Naive thymus-derived CD4-positive, alpha-beta T cell (primary cell): ENCODE measurements at places on chromosomes 5 and 9. TPM values are rescaled to one million over a fixed set of nuclear protein-coding genes. Genes with fewer than 3 reads are reported as not detected.

DNA sequence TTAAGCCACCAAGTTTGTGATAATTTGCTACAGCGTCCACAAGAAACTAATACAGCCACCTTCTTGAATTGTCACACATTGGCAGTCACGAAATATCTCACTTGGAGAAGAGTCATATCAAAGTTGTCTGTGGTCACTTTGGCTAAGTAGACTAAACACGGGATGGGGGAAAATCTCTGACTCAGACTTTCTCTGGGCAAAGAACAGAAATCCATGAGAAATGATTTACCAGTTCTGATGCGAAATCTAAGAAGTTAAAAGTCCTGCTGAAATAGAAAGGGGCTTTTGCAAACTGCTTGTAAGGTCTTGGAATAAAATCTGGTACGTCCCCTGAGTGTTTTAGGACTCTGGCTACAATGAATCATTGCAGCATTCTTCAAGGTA, 158.4 kb downstream of the COL23A1 start:
- no peak overlapping the region for H3K27ac ChIP-seq
- no peak for DNase-seq
- H3K4me3 ChIP-seq: no peak overlapping the region
- H3K4me1 ChIP-seq: no peaks in the 10 kb centered on the region

GRCh38 chr5:140000332-140000731, 42.8 kb downstream of the NRG2 start:
- H3K4me1 ChIP-seq: no peaks in the 10 kb centered on the region
- H3K27me3 ChIP-seq: peaks cover 7% of the 10 kb centered on the region
- no peak for DNase-seq
- no peaks in the 10 kb centered on the region for H3K36me3 ChIP-seq

DNA sequence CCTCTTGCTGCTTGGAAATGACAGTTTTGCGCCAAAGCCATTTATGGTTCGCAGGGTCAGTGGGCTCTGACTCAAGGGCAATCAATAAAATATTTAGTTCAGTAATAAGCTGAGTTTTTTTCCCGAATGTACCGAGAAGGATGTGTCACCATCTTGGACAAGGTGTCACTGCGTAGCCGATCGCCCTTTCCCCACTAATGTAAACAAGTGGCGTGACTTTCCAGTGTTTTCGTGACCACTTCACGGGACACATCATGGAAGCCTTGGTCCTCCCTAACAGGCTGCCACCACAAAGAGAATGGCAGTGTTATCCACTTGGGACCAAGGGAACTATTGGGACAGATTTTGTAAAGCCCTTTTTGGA, 16.4 kb downstream of the ISL1 start:
- H3K27me3 ChIP-seq: no peaks in the 10 kb centered on the region
- no peaks in the 10 kb centered on the region for H3K36me3 ChIP-seq
- H3K27ac ChIP-seq: no peak overlapping the region

DNA sequence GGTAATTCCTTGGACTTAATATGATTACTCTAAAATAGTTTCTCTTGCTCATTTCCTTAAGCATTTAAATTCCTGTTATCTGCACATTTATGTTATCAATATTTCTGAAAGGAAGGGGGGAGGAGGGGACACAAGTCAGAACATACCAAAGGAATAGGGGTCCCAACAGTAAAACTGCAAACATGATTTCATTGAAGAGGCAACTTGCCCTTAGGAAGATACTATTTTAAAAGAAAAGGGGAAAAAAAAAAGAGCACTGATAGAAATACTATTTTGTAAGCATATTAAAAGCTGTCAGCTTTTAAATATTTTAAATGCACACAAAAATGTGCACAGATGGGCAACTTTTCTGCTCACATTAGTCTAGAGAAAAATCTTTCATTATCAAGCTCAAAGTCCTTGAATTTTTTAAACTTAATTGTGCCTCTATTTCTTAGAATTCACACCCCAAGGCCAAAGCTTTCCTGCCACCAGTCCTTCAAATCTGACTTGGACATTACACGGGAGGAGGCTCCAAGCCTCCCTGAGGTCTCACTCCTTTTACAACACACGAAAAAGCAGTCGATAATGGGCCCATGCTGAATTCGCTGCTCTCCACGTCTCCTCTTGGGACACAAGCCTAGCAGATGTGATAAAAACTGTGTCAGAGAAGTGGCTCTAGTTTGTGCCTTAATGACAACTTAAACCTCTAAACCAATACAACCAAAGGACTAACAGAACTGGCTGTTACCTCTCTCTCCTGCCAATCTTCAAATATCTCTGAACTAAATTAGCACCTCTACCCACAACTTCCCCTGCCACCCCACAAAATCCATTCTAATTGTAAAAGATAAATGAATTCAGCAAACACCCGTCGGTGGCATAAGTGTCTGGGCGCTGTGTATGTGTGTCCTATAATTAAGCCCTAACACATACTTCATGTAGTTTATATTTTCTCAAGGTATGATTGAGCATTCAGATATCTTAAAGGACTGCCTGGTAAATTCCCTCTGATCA, 154.3 kb downstream of the DENND1A start:
- H3K27ac ChIP-seq: no peak overlapping the region
- H3K27me3 ChIP-seq: no peaks in the 10 kb centered on the region
- H3K36me3 ChIP-seq: no peaks in the 10 kb centered on the region
- DNase-seq: no peak
- H3K4me1 ChIP-seq: no peaks in the 10 kb centered on the region

PLPP7 gene
- 0.15 TPM for total RNA-seq

SLC1A1 gene
- total RNA-seq: not detected
